ENCODE measurements at places on chromosomes 5 and 9.

GRCh38 chr5:180637962-180638680 is 11.3 kb downstream of the FLT4 start:
- no peak for DNase-seq

DNA sequence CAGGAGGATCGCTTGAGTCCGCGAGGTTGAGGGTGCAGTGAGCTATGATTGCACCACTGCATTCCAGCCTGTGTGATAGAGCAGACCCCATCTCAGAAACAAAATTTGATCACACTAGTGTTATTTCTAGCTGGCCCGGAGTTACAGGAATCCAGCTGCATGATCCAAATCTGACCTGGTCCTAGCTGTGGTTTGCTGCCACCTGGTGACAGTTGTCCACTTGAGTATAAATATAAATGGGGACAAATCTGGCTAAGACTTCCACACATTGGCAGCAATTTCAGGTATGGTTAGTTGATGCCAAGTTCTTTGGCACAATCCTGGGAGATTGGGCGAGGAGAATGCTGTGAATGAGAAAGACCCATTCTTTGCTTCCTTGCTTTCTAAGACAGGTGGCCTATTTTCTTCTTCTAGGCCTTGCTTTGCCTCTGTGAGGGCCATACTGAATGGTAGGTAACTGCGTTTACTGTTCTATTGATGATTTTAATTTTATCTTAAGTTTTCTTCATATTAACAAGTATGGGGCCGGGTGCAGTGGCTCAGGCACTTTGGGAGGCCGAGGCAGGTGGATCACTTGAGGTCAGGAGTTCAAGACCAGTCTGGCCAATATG is 35.4 kb downstream of the UBE2R2 start:
- no peak for DNase-seq

- DNase-seq: no peak
Measured at GRCh38 chr9:134357631-134358025, 31.4 kb downstream of the RXRA start.

GRCh38 chr5:133276171-133276570 is 224.4 kb downstream of the HSPA4 start:
- no peak for DNase-seq

DNA sequence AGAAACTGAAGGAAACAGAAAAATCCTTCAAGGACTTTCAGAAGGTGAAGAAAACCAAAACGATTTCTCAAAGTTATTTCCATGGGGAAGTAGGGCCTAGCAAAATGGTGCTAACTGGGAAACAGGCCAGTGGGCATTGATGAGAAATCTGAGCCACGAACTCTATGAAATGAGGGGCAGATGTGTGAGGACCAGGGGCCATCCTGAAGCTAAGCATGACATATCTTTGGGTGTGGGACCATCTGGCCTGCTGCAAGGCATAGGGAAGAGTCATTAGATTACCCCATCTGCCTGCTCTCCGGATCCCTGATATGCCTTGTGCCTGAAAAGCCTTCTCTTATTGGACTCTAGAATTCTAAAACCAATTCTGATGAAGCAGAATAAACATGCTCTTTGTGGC is 143.8 kb downstream of the PALM2AKAP2 start:
- DNase-seq: no peak

DNA sequence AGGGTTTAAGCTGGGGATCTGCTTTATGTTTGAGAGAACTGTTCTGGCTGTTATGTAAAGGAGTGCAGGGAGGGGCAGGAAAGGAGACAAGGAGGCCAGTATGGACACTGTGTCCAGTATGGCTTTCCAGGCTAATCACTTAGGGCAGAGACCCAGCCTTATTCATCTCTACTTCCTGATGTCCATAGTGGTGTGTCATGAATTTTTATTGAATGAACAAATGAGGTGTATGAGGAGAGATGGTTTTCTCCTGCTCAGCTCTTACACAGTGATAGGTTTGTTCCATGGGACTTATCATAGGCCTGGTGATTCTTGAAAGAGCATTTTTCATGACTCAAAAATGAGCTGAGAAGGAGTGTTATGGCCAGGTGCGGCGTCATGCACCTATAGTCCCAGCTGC is 20.5 kb upstream of the FGFR4 start:
- no peak for DNase-seq

- DNase-seq: no peak
Measured at GRCh38 chr9:91426123-91426745, 2.6 kb upstream of the NFIL3 start.

DNA sequence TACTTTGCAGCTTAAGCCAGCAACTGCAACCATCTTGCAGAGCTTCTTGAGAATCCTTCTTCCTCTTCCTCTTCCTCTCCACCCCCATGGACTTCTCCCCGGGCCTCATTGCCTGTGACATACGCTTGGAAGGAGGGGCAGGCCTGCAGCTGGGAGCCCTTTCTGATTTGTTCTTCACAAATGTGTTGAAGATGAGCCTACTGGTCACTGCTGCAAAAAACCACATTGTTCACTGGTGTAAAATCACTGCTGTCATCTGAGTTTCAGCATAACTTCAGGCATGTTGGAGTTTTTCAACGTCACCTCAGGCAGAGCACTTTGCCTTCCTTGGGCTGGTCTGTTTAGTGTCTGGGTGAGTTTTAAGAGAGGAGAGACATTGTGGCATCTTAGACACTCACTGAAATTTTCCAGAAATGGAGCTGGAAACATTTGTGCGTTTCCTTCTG is 7.9 kb downstream of the TJP2 start:
- DNase-seq: no peak

DNA sequence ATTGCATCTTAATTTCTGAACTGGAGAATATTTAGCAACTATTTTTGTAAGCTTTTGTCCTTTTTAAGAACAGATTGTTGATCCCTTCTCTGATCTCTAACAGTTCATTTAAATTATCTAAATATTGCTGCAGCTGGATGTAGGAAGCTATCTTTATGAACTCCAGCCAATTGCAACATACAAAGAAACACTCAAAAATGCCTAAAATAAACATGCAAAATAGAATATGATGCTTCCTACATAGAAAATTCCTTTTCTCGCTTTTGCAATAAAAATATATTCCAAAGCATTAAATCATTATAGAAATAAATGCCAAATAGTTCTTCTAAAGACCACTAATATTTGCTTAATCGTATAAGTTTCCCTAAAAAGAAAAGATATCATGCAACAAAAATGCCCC is 218.6 kb downstream of the LURAP1L start:
- no peak for DNase-seq

GRCh38 chr9:68873179-68873578 is 140.7 kb downstream of the PRKACG start:
- no peak for DNase-seq

- DNase-seq: no peak
Measured at GRCh38 chr5:142737179-142737578, 33.0 kb upstream of the ARHGAP26 start.

DNA sequence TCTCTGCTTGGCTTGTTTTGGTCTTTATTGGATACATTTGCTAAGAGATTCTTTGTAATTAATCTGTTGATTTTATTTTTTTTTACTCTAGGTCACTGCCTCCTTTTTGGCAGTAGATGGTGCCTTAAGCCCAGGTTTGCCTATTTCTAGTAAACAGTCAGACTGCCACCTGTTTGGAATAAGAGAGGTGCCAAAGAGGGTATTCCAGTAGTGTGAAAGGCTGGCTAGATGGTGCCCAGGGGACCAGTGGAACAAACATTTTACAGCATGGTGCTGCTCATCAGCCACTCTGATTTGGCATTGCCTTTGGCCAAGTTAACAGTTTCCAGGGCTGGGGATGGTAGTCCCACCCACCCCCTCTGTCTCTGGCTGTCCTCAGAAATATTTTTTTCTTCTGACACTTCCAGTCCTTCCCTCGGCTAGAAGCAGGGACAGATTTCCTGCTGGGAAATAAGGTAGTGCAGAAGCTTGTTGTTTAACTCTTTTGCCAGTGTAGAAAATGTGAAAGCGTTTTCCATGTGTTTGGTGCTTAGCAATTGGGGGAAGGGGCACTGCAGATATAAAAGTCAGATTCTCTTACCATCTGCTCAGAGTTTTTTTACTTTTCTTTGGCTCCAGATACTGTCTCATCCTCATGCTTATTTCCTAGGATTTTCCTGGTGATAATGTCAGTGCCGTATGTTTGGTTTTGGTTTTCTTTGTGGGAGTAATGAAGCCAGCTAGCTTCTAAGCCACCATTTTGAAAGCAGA is 36.6 kb upstream of the FBXL7 start:
- no peak for DNase-seq

DNA sequence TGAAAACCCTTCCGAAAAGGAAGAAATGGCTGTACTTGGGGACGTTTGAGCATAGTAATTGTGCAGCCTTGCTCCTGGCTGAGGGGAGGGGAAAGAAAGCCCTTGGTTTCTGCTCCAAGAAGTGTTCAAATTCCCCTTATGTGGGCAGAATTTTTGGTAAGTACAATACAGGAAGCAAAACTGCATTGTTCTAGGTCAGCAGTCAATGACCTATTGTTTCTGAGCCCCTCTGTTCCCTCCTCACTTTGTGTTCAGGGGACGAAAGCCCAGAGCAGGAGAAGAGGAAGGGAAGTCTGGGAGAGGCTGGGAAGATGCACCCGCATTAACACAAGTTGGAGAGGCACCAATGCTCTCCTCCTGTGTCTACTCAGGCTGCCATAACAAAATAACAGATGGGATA is 11.9 kb downstream of the BASP1 start:
- DNase-seq: no peak

DNA sequence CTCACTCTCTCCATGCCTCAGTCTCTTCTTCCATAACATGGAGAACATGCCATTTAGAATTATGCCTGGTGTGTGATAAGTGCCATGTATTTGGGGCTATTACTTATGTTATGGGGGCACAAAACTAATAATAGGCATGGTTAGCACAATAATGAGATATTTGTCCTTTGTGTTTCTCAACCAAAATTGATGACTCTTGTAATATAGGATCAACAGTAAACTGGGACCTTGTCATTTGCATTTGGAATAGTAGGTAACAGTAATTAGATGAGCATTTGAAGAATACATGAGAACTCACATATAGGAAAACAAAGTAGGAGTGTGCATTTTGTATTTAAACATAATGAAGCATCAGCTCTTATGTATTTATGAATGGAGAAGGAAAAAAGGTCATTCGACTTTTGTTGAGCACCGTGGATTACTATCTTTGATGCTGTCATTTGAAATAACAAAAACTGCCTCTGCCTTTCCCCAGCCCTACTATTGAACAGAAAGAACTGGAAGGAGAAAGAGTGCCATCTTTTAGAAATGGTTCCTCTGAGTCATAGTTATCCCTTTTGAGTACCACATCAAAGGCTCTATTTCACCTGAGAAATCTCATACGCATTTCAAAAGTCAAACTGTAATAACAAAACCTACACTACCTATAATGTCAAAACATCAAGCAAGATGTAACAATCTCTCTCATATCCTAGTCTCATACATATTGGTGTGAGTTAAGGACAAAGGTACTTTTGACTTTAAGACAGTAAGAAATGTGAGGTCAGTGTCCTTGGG is 655.2 kb downstream of the PDE4D start:
- DNase-seq: no peak

DNA sequence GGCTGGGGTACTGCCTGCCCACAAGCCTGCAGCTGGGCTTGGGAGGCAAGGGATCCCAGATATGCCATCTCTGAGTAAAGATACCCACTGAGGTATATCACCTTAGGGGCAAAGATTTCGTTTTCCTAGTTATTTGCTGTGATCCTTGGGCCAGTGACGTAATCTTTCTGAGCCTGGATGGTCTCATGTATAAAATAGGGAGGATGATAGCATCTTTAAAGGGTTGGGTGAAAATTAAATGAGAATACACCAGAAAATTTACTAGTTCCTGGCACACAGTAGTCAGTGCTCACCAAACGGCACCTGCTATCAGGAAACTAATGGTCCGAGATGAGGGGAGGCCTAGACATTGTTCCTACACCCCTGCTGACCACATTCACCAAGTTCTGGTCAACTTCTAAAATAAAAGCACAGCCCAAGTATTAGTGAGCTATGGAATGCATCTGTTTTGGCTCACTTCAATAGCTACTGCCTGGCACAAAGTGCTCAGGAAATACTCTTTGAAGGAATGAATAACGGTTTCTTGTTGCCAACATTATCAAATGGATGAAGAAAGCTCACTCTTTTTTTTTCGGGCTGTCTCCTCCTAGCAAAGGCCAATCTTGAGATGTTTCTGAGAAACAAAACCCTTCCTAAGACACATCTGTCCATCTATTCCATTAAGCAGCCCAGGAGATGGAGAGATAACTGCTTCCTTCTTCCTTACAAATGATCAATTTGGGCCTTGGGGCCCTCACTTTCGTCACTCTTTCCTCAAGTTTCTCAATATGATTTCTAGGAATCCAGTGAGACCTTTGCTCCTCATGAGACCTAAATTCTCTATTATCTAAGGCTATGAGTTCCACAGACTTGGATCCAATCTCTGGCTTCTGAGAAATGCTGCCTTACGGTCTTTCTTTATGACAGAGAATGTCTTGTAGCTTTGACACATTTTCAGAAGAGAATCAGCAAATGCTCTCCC is 98.2 kb downstream of the DPYSL3 start:
- DNase-seq: no peak

DNA sequence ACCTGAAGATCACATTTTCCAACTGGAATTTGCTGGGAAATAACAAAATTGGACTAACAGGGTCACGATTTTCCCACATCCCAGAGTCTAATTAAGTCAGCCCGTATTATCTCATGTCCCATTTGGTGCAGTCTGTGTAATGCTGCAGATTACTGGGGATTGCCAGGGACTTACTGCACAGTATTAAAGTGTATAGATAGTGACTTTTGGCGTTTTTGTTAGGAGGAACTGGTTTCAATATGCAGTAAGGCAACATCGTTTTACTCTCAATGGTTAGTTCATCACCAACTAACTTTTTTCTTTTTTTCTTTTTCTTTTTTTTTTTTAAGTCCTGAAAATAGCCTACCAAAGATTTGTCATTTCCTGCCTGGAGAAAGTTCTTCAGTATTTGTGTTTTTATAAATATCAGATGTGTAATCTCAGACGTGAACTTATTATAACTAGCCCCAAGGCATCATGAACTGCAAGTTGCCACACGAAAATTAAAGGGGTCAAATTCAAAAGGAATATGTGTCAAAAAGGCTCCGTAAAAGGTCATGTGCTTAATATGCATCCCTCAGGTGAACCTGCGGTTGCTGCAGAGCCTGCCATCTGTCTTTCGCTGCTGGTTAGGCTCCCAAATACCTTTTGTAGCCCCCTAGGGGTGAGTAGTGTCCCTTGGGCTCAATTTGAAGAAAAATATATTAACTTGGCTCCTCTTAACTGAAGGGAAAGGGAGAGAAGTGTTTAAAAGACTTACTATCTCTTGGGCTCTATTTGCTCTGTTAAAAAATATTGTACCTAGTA is 176.7 kb upstream of the ADAMTSL1 start:
- DNase-seq: no peak

GRCh38 chr5:110896901-110897300 is 158.1 kb downstream of the SLC25A46 start:
- no peak for DNase-seq

- DNase-seq: no peak
Measured at GRCh38 chr9:130298662-130299279, 33.2 kb downstream of the HMCN2 start.

GRCh38 chr9:134764473-134765269 is 115.9 kb upstream of the FCN2 start:
- DNase-seq: no peak

Data from stimulated activated CD4-positive, alpha-beta T cell treated with anti-CD3 and anti-CD28 coated beads, Interleukin-12 subunit alpha, Interleukin-12 subunit beta, amount 100 ng/mL, for 24 hours (primary cell).